ENCODE measurements at places on chromosomes 12 and 14.

DNA sequence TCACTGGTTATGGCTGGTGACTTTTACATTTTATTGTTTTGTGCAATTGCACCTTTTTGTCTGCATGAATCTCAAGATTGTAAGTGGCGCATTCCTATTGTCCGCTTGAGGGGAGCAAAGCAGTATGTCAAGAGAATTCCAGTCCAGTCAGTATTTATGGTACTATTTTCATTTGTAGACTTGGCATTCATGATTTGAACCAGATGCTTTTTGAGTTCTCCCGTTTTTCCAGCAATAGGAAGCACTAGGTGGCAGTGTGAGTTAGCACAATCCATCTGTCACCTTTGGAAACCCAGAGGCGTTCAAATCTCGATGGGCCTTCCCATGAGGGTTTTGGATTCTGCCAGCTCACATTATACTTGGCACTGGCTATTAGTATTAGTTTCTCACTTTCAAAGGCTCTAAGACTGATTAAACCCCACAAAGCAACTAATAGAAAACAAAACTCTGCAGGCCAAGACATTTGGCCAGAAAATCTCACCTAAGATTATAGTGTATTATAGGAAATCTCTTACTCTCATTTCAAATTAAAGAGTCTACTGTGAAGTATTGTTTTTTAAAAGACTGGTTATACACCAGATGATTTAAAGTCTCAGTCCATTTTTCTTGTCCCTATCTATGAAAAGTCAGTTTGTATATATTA lies 2.2 kb downstream of the DACT1 start:
- DNase-seq = peak; percentile 54

GRCh38 chr14:82385048-82385447 lies 851.4 kb upstream of the SEL1L start:
- no peak for DNase-seq

DNA sequence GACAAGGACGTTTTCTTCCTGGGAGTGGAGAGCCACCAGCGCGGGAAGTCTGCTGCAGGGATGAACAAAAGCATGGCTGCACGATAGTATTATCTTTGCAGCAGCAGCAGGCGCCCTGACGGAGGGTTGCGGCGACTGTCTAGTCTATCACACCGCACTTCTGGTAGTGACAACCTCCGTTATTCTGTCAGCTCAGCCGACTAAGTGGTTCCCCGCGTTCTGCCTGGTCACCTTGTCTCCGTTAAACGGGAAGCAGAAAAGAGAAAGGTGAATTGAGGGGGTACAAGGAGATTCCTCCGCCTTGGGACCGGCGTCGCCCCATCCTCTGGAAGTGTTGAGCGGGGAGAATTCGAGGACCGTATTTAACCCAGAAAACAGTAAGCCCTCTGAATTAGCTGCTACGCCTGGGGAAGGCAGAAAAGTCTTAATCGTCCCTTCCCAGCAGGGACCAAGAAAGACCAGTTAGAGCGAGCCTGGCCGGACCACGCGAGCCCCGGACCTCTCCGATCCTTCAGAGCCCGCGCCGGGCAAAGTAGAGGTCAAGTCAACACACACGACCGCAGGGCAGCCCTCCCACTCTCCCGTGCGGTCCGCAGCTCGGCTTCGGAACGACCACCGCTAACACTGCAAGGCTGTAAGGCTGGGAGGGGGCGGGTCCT lies 536 bp upstream of the DAAM1 start:
- DNase-seq = peak; percentile 24

DNA sequence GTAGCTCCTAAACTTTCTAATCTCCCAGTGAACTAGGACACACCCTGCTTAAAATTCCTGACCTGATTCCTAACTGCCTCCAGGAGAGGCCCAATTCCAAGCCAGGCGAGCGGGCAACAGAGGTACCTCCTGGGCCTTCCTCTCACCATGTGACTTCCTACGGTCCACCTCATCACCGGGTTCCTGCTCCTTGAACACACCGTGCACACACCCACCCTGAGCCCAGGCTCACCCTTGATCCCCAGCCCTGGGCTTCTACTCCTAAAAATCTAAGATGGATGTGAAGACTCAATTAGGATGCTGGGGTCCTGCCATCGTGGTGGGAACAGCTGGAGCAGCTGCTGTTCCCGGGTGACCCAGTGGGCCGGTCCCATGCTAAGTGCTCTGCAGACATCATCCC lies 68.6 kb downstream of the CHGA start:
- DNase-seq = no peak

GRCh38 chr12:121799842-121800693 lies 3.7 kb upstream of the SETD1B start:
- peak; percentile 88 for DNase-seq

DNA sequence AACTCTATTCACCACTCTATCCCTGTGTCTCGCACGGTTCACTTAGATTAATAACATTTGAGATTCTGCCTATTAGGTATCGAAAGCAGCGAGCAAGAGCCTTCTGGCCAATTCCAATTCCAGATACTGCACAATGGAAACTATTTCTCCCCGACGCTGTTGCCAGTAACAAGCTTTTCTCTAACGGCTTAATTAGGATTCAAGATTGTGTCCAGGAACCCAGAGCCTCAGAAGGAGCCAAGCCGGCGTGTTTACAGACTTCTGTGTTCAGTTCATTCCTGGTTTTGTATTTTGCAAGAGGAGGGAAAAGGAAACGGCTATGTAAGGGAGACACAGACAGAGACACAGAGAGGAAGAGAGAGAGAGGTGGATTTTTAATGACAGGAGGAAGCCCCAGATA lies 185.6 kb downstream of the DICER1 start:
- DNase-seq = no peak

- peak; percentile 22 for DNase-seq
Measured at GRCh38 chr14:72513965-72514659, 379.8 kb downstream of the DPF3 start.

GRCh38 chr12:123121670-123122069 lies 29.2 kb downstream of the PITPNM2 start:
- no peak for DNase-seq

DNA sequence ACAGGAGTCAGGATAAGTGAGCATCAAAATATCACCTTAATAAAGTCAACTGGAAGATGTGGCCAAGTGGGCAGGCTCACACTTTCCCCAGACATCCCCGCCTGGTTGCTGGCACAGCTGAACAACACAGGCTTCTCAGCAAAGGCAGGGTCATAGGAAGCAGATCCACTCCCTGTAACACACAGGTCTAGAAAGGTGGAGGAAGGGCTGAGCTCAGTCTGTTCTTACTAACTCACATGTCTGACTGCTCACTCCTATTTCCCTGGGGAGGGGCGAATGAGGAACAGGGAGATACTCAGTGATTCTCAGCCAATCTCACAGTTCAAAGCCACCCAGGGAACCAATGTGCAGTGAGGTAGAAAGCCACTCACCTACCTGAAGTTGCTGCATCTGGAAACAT lies 45.0 kb upstream of the AMN1 start:
- DNase-seq = no peak

- no peak for DNase-seq
Measured at GRCh38 chr12:40198601-40199000, 26.2 kb upstream of the LRRK2 start.

DNA sequence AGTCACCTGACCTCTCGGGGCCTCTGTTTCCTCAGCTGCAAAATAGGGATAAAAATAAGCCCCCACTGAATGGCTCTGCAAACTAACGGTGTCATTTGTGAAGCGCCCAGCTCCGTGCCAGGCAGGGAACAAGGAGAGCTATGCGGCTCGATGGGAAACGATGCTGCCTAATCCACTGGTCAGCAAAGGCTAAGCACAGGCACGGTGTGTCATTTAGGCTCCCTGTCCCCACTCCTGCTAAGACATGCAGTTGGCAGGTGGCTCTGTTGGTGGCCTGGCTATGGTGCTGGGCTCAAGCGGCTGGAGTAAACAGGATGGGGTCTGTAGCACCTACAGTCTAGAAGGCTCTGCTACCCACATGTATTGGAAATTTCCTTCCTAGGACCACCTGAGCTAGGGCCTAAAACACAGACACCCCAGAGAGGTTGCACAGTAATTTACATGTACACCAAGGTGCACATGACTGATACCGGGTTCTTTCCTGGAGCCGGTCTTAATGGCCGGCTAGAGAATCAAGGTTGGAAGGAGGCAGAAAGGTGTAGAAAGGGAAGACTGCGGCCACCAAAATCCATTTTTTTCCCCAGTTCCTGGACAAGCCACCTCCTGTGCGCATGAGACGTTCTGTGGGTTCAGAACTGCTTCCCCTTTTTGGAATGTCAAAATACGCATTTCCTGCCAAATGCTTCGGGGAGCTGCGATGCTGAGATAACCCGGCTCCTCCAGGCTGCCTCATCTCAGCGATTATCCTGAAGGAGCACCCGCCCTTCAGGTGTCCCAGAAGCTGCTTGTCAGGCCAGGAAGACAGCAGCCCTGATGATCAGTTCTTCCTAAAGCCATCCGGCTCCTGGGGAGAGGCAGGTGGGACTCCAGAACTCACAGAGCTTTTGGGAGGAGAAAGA lies 1.0 kb downstream of the CACNA2D4 start:
- DNase-seq = no peak

DNA sequence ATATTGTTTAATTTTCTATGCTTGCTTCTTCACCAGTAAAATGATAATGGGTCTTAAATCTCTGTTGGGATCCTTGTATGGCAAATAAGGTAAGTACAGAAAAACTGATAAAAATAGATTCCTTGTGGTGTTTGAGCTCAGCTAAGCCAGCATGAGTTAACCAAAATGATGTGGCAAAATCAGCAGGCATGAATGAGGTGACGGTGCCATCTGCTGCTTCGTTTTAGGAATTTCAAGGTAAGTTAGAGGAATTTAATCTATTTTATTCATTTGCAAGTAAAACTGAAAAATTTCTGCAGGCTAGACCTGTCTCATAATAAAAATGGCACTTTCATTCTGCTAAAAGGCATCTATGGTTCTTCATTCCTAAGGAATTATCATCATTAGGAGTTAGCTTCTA lies 10.0 kb upstream of the CLEC7A start:
- DNase-seq = peak; percentile 10

DNA sequence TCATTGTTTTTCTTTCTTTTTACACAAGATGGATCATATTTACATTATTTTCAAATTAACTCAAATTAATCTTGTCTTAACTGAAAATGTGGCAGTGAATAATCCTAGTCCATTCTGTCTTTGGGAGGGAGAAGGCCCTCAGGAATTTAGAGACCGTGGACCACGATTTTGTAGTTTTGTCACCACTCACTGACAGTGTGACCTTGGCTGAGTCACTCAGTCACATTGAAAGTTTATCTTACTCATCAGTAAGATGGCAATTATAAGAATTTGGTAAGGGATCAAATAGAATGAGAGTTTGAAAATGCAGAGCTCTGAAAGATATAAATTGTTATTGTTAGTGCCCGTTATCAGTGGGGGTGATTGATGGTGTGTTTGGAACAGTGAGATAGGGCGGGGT lies 16.4 kb downstream of the FOXJ2 start:
- no peak for DNase-seq

DNA sequence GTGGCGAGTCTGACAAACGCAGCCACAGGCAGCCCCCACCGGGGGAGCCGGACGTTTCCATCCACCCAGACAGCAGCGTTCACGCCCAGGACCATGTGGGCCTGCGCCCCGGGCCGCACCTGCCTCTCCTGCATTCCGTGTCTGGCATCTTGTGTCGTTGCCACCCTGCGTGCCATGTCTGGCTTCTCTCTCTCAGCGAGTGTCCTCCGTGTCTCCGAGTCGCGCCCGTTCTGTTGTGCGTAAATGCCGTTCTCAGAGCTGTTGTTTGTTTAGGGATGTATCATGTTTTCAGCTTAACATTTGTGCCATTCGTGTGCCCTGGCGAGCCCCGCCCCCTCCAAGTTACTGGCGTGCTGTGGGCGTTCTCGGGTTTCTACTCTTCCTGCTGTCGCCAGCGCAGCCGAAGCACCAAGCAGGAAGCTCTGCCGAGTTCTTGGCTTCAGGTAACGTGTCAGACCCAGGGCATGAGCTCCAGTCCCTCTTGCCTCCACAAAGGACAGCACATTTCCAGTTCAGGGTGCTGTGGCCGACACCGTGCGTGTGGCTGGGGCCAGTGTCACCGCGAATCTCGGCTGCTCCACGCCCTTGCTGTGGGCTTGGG lies 34.6 kb downstream of the NOC4L start:
- DNase-seq = no peak

DNA sequence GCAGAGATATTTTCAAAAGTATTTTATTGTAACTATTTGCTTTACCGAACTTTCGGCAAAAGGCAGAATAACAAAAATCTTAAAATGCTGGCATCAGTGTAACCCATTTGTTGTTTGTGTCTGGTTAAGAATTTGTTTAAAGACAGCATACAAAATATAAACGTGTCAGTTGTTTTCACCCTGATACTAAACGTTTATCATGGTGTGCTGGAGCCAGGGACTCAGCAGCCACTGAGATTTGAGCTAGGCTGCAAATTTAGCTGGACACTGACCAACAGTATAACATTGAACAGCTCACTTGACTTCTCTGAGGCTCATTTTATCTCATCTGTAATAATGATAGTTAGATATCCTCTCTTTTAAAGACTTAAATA lies 183.7 kb downstream of the TMTC3 start:
- DNase-seq = no peak

GRCh38 chr12:45756666-45757065 lies 27.2 kb downstream of the ARID2 start:
- peak; percentile 9 for DNase-seq

DNA sequence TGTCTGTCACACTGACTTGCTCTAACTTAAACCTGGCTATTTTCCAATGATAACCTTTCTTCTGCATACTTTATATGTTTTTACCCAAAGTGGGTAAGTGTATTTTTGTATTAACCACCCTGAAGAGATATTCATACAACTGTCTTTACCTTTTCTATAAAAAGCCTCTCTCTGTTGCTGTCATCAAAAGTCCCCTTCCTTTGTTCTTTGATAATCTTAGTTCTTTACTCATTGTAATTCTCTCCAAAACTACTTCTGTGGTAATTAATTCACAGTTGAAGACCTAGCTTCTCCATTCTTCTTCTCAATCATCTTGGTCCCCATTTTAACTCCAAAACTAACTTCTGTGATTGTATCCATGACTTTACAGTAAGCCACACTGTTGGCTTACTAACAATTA lies 479.7 kb upstream of the MGAT4C start:
- DNase-seq = no peak

DNA sequence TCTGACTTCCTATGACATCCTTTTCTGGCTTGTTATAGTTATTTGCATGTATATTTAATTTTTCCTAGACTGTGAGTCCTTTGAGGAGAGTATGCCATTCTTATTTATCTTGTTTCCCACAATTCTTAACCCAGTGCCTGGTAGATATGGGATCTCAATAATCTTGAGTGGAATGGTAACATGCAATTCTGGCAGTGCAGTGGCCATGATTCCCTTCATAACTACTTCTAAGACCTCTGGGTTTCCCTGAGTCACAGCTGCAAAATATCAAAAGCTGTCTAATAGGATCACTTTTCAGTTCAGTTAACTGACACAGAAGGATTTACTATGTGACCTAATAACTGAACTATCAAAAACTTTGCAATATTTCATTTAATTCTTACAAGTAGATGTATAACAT lies 135.0 kb downstream of the ADAMTS20 start:
- no peak for DNase-seq

DNA sequence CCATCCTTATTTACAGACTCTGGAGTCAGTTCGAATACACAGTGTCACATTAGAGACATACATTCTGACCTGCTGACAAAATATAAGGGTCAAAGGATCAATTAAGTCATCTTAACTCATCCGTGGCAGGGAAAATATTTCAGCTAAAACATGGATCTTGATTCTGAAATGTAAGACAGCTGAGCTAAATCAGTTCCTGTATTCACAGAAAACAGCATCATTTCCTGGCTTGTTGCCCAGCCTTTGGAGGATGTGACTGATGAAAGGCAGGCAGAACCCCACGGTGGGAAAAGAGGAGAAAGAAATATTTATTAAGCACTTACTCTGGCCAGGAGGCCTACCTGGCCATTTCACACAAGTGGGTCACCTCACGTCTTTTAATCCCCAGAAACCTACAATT lies 101.9 kb downstream of the GAS2L3 start:
- DNase-seq = peak; percentile 27

All from thyroid gland (tissue), 4 donors.